ENCODE measurements at places on chromosomes 16 and 17. TPM values are rescaled to one million over a fixed set of nuclear protein-coding genes. Genes with fewer than 3 reads are reported as not detected.

ATP2C2 gene
- total RNA-seq, result 6.0 TPM

NPIPA5 gene
- total RNA-seq, result 6.0 TPM

MPP2 gene
- 3.9 TPM for total RNA-seq

PHF12 gene
- total RNA-seq, result 40.3 TPM

GRIN2A gene
- total RNA-seq, result not detected

CES1 gene
- total RNA-seq, result 128 TPM

TPSB2 gene
- 5.6 TPM for total RNA-seq

MYLK3 gene
- 0.59 TPM for total RNA-seq

CLEC3A gene
- not detected for total RNA-seq

MRPS34 gene
- 95.4 TPM for total RNA-seq

TP53TG3 gene
- not detected for total RNA-seq

GAN gene
- total RNA-seq, result 15.7 TPM

CACNG3 gene
- total RNA-seq, result not detected

DCAF7 gene
- total RNA-seq, result 23.0 TPM

PRAC2 gene
- not detected for total RNA-seq

NFAT5 gene
- 88.3 TPM for total RNA-seq

WWP2 gene
- 34.7 TPM for total RNA-seq

MARVELD3 gene
- total RNA-seq, result 11.8 TPM

CNTNAP4 gene
- not detected for total RNA-seq

MILR1 gene
- 3.1 TPM for total RNA-seq

CD300LF gene
- total RNA-seq, result 0.32 TPM

EFNB3 gene
- total RNA-seq, result 3.3 TPM

Measured in breast epithelium (tissue), 4 donors.